ENCODE measurements at places on chromosomes 3 and 15. TPM values are rescaled to one million over a fixed set of nuclear protein-coding genes. Genes with fewer than 3 reads are reported as not detected.

DNA sequence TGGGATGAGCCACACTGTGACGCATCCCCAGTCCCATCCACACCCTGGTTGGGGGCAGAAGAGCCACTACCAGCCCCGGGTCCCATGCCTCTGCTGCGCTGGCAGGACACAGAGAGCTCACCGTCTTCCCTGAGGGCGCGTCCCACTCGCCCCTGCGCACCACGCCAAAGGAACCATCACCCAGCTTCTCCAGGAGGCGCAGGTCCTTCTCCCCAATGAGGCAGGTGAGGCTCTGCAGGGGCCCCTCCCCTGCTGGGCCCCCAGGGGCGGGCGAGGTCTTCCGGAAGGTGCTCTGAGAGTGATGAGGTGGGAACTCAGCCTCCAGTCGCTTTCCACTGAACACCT, 23.7 kb downstream of the TNK2 start:
- DNase-seq = no peak
- H3K27me3 ChIP-seq = no peaks in the 10 kb centered on the region
- H3K36me3 ChIP-seq = peaks cover 7% of the 10 kb centered on the region
- H3K4me1 ChIP-seq = peaks cover 53% of the 10 kb centered on the region

DNA sequence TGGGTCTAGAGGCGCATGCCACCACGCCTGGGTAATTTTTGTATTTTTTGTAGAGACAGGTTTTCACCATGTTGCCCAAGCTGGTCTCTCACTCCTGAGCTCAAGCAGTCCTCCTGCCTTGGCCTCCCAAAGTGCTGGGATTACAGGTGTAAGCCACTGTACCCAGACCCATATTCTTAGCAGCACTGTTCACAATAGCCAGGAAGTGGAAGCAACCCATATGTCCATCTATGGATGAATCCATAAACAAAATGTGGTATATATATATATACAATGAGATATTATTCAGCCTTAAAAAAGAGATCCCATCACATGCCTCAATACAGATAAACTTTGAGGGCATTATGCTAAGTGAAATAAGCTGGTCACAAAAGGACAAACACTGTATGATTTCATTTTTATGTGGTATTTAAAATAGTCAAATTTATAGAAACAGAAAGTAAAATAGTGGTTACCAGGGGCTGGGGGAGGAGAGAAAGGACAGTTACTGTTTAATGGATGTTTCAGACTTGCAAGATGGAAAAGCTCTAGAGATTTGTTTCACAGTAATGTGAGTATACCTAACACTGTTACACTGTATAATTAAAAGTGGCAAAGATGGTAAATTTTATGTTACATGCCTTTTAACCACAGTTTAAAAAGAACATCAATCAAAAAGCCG, 35.7 kb upstream of the GRAMD1C start:
- no peaks in the 10 kb centered on the region for H3K4me1 ChIP-seq
- DNase-seq = no peak
- peaks cover 62% of the 10 kb centered on the region for H3K36me3 ChIP-seq
- no peak overlapping the region for H3K4me3 ChIP-seq

GRCh38 chr3:162171970-162172369, 675.4 kb downstream of the OTOL1 start:
- H3K4me3 ChIP-seq = no peak overlapping the region
- H3K4me1 ChIP-seq = no peaks in the 10 kb centered on the region
- no peaks in the 10 kb centered on the region for H3K36me3 ChIP-seq
- H3K27me3 ChIP-seq = no peaks in the 10 kb centered on the region

Gene ATP13A3
- 95.2 TPM for total RNA-seq

Gene FAM43A
- total RNA-seq = 1.2 TPM

- H3K4me3 ChIP-seq = no peak overlapping the region
- no peaks in the 10 kb centered on the region for H3K27me3 ChIP-seq
- no peaks in the 10 kb centered on the region for H3K36me3 ChIP-seq
- H3K27ac ChIP-seq = no peak overlapping the region
- no peak for DNase-seq
Measured at GRCh38 chr15:96058103-96058851, 272.2 kb upstream of the NR2F2 start.

All from K562 (cell line).